Activated T-cell treated with anti-CD3 and anti-CD28 coated beads for 48 hours (primary cell): ENCODE measurements at places on chromosomes 16 and 17.

- DNase-seq: no peak
These were observed 207.4 kb downstream of the RPTOR start for GRCh38 chr17:80751946-80752581.

DNA sequence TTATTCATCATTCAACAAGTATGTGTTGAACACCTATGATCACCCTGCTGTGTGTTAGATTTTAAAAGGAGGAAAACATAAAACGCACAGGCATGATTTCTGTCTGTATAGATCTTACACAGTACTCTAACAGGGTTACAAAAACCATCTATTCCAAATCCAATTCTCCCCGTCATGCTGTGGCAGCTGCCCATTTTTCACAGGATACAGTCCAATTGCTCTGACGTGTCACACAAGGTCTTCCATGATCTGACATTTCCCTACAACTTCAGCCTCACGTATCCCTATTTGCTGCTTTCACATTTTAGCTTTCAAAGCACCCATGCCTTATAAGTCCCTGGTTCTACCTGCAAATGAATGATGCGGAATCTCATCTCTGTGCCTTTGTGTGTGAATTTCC lies 67.0 kb upstream of the CNTNAP4 start:
- DNase-seq: no peak

GRCh38 chr17:74202938-74203337 lies 540 bp upstream of the RPL38 start:
- DNase-seq: no peak

DNA sequence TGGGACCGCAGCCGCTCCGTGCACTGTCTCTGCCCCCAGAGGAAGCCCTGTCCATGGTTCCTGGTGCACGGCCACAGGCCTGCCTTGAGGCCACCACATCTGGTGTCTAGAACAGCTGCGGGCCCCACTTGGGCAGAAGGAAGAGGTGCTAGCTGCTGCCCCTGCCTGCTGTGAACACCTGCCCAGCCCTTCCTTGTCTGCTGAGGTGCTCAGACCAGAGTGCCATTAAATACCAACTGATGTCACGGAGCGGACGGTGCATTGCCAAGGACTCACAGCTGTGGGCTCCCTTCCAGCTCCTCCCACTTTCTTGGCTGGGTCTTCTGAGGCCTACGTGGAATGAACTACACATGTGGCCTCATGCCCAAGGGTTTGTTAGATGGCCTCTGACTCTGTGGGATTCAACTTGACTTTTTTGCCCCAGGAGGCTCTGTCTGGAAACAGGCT lies 146.1 kb downstream of the RAB11FIP4 start:
- DNase-seq: no peak

DNA sequence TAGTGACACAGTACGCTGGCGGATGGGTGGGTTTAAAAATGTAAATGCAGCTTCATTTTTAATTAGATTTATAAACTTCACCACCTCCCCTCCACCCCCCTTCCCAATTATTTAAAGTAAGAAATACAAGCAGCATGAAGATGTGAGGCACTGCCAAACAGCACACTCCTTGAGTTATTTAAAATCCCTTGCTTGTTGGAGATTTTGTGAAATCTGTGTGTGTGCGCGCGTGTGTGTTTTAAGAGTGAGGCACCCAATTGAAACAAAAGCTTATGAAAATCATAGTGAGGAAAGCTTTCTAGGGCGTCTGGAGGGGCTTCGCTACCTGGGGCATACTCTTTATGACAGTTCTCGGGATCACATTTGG lies 219.6 kb upstream of the IRX3 start:
- DNase-seq: no peak

DNA sequence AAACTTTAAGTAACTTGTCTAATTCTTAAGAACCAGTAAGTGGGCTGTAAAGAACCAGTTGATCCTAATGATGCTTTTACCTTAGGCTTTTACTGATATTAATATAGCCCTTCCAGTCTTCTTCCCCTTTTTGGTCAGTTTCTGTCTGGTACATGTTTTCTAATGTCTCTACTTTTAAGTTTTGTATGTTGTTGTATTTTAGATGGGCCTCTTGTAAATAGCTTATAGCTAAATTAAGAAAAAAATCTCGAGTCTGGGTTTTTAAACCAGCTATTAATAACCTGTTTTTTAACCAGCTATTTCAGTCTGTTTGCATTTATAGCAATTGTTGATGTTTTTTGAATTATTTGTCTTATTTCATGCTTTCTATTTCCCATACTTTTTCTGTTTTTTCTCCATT lies 79.0 kb downstream of the PITPNC1 start:
- no peak for DNase-seq

- no peak for DNase-seq
These were observed 922 bp downstream of the FBXL19 start for GRCh38 chr16:30924076-30924912.

GRCh38 chr17:14311981-14312380 lies 11.1 kb downstream of the HS3ST3B1 start:
- no peak for DNase-seq
